ENCODE measurements at places on chromosomes 2 and 18. TPM values are rescaled to one million over a fixed set of nuclear protein-coding genes. Genes with fewer than 3 reads are reported as not detected.

MAPK4 gene
- total RNA-seq, result 17.9 TPM

DNA sequence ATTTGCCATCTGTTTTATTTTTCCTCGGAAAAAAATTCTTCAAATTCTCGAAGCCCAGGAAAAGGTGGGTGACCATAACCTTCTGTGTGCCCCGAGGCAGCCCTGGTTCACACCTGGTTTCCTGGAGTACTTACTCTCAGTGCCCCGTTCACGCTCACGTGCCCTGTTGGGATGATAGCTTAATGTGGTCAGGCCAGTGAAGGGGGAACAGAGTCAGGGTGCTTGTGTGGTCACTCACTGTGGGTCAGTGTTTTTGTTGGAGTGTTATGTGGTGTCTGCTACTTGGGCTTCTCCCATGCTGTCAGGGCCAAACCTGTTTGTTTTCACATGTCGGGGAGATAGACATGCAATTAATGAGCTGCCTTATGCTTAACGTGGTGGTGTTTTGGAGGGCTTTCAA lies 78.1 kb downstream of the MAP4K4 start:
- H3K36me3 ChIP-seq, result no peaks in the 10 kb centered on the region
- H3K27ac ChIP-seq, result no peak overlapping the region
- DNase-seq, result no peak
- H3K4me1 ChIP-seq, result peaks cover 78% of the 10 kb centered on the region

DNA sequence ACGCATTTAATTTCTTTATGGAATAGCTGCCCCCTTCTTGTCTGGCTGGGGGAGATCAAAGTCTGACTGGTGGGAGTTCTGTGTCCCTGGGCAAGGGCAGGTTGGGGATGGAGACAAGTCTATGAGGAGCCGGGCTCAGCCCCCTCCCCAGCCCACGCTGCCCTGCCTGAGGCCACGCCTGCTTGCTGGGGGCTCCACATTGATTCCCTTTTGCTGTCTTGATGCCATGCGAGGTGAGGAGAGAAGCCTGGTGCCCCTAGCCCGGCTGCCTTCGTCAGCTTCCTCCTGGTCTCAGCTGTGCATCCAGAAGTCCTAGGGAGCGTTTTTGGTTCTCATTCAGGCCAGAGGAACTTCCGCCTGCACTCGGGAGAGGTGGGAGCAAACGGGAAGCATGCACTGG lies 247.9 kb downstream of the NDUFA10 start:
- DNase-seq, result no peak
- no peaks in the 10 kb centered on the region for H3K36me3 ChIP-seq
- no peaks in the 10 kb centered on the region for H3K27me3 ChIP-seq

DNA sequence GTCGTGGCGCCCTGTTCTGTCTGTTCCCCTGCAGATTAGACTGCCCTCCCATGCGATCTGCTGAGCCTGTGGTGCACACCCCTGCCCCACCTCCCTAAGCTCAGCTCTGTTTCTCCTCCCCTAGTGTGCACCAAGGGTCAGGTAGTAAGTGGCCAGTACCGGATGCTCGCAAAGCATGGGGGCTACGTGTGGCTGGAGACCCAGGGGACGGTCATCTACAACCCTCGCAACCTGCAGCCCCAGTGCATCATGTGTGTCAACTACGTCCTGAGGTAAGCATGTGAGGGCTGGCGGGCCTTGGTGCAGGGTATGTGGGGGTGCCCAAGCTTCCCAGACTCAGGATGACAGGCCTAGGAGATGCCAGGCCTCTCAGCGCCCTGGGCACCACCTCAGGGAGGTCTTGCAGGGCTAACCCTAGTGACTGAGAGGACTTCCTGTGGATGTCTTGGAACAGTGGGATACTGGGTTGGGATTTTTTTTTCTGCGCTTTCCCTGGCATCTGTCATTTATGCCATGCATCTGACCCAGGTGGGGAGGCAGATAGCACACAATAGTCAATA lies 78.4 kb downstream of the EPAS1 start:
- no peaks in the 10 kb centered on the region for H3K4me1 ChIP-seq
- H3K27ac ChIP-seq, result no peak overlapping the region
- H3K4me3 ChIP-seq, result no peak overlapping the region
- peaks cover 99% of the 10 kb centered on the region for H3K36me3 ChIP-seq

CYP1B1 gene
- 25.1 TPM for total RNA-seq

GRCh38 chr2:226399006-226399405 lies 400.6 kb downstream of the IRS1 start:
- DNase-seq, result no peak
- H3K27me3 ChIP-seq, result no peaks in the 10 kb centered on the region
- H3K27ac ChIP-seq, result no peak overlapping the region
- H3K4me3 ChIP-seq, result no peak overlapping the region
- H3K36me3 ChIP-seq, result no peaks in the 10 kb centered on the region

DNA sequence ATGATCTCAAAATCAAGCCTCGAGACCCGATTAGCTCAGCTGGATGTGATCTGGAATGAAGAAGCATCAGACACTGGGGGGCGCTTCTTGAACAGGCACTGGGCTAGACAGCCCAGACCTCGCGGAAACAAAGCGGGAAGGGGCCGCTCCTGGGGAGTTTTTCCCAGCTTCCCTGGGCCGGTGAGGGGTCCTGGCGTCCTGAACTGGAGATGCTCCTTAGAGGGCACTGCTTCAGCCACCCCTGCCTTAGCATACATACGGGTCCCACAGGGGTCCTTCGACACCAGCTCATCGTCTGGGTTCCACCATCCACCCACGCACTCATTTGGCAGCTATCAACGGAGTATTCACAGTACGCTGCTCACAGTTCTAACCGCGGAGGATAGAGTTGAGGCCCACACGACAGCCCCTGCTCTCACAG lies 146.7 kb downstream of the TSN start:
- peak overlapping the region; percentile 51 for H3K27ac ChIP-seq
- DNase-seq, result peak; percentile 60
- H3K27me3 ChIP-seq, result no peaks in the 10 kb centered on the region
- peak overlapping the region; percentile 28 for H3K4me3 ChIP-seq
- no peaks in the 10 kb centered on the region for H3K36me3 ChIP-seq

DNA sequence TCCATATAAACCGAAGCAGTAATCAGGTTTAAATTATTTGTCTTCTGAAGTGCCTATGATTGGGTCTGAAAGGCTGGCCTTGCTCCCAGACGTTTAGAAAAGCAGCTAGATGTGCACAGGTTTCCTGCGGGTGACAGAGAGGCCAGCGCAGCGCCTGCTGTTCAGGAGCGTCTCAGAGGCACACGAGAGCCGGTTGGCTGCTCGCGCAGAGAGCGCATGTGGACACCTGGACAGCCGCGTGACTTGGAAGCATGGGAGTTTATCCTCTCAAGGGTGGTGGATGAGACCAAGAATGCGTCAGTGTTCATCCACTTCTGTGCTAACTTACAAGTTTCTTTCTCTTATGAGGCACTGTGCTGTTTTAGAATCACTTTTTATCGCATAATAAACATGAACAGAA lies 303.7 kb downstream of the PTGR3 start:
- H3K4me1 ChIP-seq, result no peaks in the 10 kb centered on the region
- peak overlapping the region; percentile 32 for H3K27ac ChIP-seq
- no peak overlapping the region for H3K4me3 ChIP-seq

DNA sequence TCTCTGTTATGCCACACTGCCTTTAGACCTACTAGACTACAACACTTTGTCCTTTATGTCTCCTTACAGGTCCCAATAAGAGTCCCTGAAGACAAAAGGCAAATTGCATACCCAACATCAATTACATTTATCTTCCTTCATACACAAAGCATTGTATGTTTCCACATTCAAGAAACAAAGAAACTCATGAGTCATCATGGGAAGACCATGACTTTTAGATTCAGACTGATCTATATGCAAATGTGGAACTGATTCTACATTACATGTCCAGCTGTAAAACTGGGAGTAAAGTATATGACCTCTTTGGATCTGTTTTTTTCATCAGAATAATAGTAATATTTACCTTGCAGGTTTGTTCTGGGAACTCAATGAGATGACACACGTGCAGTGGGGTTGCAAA lies 25.2 kb upstream of the HNMT start:
- no peak overlapping the region for H3K27ac ChIP-seq
- no peaks in the 10 kb centered on the region for H3K36me3 ChIP-seq
- no peak overlapping the region for H3K4me3 ChIP-seq
- no peaks in the 10 kb centered on the region for H3K27me3 ChIP-seq

CRYBA2 gene
- total RNA-seq, result not detected

GRCh38 chr18:56615738-56616520 lies 22.5 kb downstream of the TXNL1 start:
- H3K36me3 ChIP-seq, result peaks cover 58% of the 10 kb centered on the region
- no peak overlapping the region for H3K4me3 ChIP-seq
- no peak for DNase-seq
- H3K27me3 ChIP-seq, result no peaks in the 10 kb centered on the region
- no peak overlapping the region for H3K27ac ChIP-seq

DNA sequence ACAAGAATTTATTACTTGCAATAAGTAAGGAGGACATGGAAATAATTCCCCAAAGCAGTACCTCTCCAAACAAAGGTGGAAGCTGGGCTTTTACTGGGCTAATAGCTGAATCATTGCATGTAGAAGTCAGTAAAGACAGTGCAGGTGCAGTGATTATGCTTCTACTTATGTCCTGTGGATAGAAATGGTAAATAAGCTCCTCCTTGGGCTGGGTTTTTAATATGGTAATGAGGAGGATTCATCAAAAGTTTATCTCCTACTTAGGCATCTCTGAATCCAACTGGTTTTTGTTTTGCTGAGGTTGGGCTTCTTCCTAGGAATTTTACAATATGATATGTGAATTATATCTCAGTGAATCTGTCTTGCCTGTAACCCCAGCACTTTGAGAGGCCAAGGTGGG lies 297.4 kb upstream of the MC4R start:
- DNase-seq, result no peak
- H3K4me1 ChIP-seq, result no peaks in the 10 kb centered on the region
- H3K4me3 ChIP-seq, result no peak overlapping the region
- no peaks in the 10 kb centered on the region for H3K36me3 ChIP-seq
- H3K27ac ChIP-seq, result no peak overlapping the region

GRCh38 chr2:5064687-5065086 lies 627.5 kb upstream of the SOX11 start:
- no peaks in the 10 kb centered on the region for H3K27me3 ChIP-seq
- no peak for DNase-seq
- H3K4me3 ChIP-seq, result no peak overlapping the region
- no peaks in the 10 kb centered on the region for H3K4me1 ChIP-seq
- H3K36me3 ChIP-seq, result no peaks in the 10 kb centered on the region
- no peak overlapping the region for H3K27ac ChIP-seq

GRCh38 chr2:172461591-172462372 lies 34.4 kb downstream of the ITGA6 start:
- H3K27me3 ChIP-seq, result no peaks in the 10 kb centered on the region
- no peak overlapping the region for H3K4me3 ChIP-seq
- H3K36me3 ChIP-seq, result no peaks in the 10 kb centered on the region
- no peak for DNase-seq

DNAJC5G gene
- total RNA-seq, result 0.94 TPM

DNA sequence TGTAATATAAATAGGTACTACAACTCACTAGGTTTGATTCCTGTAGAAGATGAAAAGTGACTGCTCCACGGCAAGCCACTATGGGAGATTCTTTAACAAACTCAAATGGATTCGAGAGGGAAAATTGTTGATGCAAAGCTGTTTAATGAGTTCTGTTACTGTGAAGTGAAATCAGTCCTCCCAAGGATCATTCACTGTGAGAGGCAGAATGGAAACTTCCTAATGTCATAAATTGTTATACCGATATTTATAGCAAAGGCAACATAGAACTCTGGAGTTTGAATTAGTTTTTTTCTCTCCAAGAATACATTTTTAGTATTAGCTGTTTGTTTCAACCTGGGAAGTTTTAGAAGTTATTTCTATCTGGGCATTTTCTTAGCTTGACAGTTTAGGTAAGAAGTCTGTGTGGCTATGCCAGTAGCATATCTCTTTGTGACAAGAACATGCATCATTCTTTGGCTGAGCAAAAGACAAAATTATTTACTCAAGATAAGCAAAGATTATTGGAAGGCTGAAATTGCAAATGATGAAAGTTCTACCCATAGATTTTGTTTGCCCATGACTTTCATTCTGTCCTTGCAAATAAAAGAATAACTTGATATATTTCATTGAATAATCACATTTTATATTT lies 979.7 kb downstream of the DPP10 start:
- H3K27me3 ChIP-seq, result no peaks in the 10 kb centered on the region
- H3K36me3 ChIP-seq, result no peaks in the 10 kb centered on the region
- no peak overlapping the region for H3K27ac ChIP-seq
- H3K4me1 ChIP-seq, result no peaks in the 10 kb centered on the region
- no peak for DNase-seq
- H3K4me3 ChIP-seq, result no peak overlapping the region

GRCh38 chr18:62660691-62661090 lies 54.6 kb upstream of the PHLPP1 start:
- no peaks in the 10 kb centered on the region for H3K27me3 ChIP-seq
- H3K27ac ChIP-seq, result no peak overlapping the region
- no peaks in the 10 kb centered on the region for H3K36me3 ChIP-seq
- DNase-seq, result no peak
- H3K4me3 ChIP-seq, result no peak overlapping the region
- H3K4me1 ChIP-seq, result no peaks in the 10 kb centered on the region

ZBTB7C gene
- total RNA-seq, result 1.8 TPM

RANBP2 gene
- 52.4 TPM for total RNA-seq

GRCh38 chr2:216235462-216235861 lies 126.3 kb downstream of the XRCC5 start:
- no peaks in the 10 kb centered on the region for H3K4me1 ChIP-seq
- DNase-seq, result no peak
- no peaks in the 10 kb centered on the region for H3K27me3 ChIP-seq
- no peaks in the 10 kb centered on the region for H3K36me3 ChIP-seq

MOCOS gene
- total RNA-seq, result 0.51 TPM

EPG5 gene
- 33.6 TPM for total RNA-seq

ASB18 gene
- total RNA-seq, result 7.6 TPM

DNA sequence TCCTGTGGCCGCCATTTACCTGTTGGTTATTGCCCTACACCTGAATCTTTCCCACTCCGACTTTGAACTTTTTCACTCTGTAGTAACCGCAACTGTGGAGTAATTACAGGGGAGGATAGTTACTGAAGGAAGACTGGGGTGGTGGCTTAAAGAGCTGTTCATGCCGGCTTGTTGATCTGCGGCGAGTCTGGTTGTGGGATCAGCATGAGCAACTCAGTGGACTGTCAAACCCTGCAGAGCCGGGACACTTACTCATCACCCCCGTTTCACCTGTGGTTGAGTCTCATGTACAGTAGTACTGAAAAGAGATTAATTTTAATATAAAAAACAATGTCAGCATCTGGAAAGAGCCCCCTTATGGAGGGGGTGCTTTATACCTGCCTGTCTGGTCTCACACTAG lies 2.1 kb downstream of the ASB1 start:
- H3K4me3 ChIP-seq, result no peak overlapping the region
- H3K27me3 ChIP-seq, result no peaks in the 10 kb centered on the region
- H3K27ac ChIP-seq, result no peak overlapping the region
- H3K4me1 ChIP-seq, result no peaks in the 10 kb centered on the region
- peaks cover 14% of the 10 kb centered on the region for H3K36me3 ChIP-seq

CD302 gene
- 27.3 TPM for total RNA-seq

Measured in right atrium auricular region (tissue), 2 donors.